ENCODE measurements at places on chromosomes 11 and 22.

GRCh38 chr22:21917181-21917958 lies 35.3 kb downstream of the PPM1F start:
- DNase-seq, result no peak

- DNase-seq, result no peak
Measured at GRCh38 chr11:87417951-87418350, 380.2 kb downstream of the TMEM135 start.

- DNase-seq, result no peak
Measured at GRCh38 chr11:94322501-94322900, 18.1 kb downstream of the IZUMO1R start.

- peak; percentile 96 for DNase-seq
Measured at GRCh38 chr11:119030329-119031047, at the start of gene SLC37A4. SLC37A4 (minus strand) TSS chr11:119030877.

- DNase-seq, result no peak
Measured at GRCh38 chr22:44192098-44192815, 11.5 kb downstream of the PARVG start.

GRCh38 chr11:9320047-9320446 lies 5.7 kb upstream of the TMEM41B start:
- no peak for DNase-seq

DNA sequence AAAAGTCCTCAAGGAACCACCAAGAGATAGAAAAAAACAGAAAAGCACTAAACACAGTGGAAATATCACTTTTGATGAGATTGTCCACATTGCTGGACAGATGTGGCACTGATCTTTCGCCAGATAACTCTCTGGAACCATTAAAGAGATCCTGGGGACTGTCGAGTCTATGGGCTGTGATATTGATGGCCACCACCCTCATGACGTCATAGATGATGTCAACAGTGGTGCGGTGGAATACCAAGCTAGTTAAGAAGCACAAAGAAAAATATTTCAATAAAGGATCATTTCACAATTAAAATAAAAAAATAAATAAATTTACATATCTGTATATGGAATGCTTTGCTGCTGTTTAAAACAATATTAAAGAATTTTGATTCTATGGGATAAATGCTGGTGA lies 45.5 kb downstream of the ARL14EP start:
- no peak for DNase-seq

DNA sequence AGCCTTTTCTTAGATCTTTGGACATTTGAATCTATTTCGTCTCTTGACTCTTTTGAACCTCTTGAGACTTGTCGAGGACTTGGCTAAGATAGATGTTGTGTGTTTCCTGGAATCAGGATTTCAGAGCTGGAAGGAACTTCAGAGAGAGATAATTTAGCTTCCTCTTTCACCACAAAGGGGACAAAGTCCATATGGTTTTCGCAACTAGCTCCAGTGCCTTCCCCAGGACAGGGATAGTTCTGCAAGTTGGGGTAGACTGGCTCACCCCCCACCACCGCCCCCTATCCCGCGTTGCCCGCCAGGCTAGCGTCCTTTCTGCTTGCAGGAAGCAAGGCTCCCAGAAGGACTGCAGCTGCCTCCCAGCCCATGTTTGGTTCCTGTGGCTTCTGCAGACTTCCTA lies 75.7 kb upstream of the MYO18B start:
- DNase-seq, result no peak

GRCh38 chr11:8793114-8793777 lies 110.7 kb downstream of the RPL27A start:
- no peak for DNase-seq

- DNase-seq, result no peak
Measured at GRCh38 chr11:62567018-62567633, 6.6 kb downstream of the EEF1G start.

GRCh38 chr11:130652671-130653335 lies 204.4 kb downstream of the ADAMTS15 start:
- no peak for DNase-seq

All from GM12864 (cell line).